ENCODE measurements at places on chromosomes 3 and 15.

GRCh38 chr3:38346587-38347410 is at the start of gene XYLB:
Gene XYLB (plus strand): TSS chr3:38346785. CDS start chr3:38346869, 84 bp downstream.
- DNase-seq: peak; percentile 19

GRCh38 chr3:127997016-127997415 is 55.2 kb upstream of the SEC61A1 start:
- DNase-seq: no peak

DNA sequence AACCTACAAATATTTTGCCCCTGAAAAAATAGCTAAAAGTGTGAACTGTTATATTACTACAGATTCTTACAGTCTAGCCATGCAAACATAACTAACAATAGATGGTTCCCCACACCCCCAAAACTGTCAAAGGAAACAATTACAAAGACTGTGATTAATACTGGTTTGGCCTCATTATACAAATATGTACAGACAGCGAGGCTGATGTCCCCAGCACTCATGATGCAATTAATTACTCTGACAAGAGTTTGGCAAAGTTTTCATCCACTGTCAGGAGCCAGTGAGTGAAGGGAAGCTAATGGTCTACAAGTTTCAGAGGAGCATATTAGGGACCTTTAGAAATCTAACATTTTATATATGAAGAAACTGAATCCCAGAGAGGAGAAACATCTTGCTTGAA is 61.0 kb downstream of the HMG20A start:
- no peak for DNase-seq

GRCh38 chr15:78749831-78750230 is 61.4 kb downstream of the ADAMTS7 start:
- DNase-seq: no peak

DNA sequence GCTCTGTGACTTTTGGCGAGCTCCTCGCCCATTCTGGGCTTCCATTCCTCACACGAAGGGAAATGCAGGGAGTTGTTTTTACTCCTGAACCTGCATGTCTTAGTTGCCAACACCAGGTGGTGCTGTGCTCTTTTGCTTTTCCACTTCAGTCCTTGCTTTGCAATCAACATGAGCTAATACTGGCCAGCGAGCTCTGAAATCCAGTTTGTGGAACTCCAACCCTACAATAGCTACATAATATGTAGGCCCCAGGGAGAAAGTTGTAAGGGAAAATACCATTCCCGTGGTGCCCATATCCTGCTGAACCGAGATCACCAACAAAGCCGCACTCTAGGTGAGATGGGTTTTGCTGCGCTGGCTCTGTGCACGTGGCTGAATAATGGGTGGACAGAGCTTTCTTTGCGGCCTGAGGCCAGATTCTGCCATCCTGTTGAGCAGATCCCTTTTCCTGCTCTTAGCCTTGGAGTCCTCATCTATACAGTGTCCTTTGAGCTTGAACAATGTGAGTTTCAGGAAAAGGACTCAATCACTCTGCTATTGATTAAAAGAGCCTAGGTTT is 25.0 kb downstream of the LSM3 start:
- no peak for DNase-seq

DNA sequence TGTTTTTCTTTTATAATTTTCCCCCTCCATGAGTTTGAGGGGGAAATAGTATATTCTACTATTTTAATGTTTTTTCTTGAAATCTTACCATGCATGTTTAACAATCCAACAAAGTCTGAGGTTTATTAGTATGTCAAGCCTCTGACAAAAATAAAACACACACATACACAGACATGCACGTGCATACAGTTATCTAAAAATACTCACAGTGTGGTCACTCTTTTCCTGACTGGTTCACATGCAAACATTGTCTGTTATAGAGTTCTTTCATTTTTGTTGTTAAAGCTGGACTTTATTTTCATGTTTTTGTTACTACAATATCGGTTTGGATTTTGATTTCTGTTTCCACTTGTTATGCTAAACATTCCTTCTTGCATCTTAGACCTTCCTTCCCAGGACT is 236.6 kb downstream of the MFSD1 start:
- no peak for DNase-seq

DNA sequence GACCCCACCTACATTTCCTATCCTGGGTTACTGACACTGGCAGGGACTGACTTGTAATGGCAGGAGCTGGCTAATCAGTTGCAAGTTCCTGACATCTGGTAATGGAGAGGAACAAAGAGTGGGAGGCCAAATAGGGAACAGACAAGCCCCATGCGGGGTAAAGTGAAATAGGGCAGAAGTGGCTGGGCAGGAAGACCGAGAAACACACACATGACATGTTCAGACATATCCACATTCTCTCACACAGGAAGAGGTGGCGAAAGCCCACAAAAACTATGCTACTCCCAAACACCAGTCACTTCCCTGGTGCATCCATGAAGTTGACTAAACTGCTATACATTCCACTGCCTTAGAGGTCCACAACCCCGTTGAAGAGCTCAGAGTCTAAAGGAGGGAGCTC is 394.1 kb upstream of the TBL1XR1 start:
- DNase-seq: no peak

GRCh38 chr15:55816017-55816416 is 73.1 kb upstream of the PRTG start:
- DNase-seq: no peak

DNA sequence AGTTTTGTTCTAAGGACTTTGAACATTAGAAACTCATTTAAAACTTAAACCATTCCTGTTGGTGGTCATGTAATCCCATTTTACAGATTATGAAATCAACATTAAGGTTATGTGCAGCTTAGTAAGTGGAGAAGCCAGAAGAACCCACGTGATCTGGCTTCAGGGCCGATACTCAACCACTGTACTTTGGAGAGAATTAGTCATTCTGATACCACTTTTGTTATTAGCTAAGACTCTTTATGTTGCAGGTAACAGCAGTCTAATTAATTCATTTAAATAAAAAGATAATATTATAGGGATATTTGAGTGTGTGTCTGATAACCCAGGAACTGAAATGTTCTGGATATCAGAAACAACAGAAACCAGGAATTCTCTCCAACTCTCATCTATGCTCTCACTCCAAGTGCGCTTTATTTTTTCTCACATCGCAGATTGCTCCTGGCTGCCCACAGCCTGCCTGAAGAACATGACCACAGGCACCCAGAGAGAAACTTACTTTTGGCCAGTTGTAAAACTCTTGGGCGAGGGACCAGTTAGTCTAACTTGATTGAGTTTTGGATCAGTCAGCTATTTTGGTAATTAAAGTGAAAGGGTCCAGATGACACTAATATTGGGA is 25.2 kb downstream of the UBE2E1 start:
- DNase-seq: no peak

DNA sequence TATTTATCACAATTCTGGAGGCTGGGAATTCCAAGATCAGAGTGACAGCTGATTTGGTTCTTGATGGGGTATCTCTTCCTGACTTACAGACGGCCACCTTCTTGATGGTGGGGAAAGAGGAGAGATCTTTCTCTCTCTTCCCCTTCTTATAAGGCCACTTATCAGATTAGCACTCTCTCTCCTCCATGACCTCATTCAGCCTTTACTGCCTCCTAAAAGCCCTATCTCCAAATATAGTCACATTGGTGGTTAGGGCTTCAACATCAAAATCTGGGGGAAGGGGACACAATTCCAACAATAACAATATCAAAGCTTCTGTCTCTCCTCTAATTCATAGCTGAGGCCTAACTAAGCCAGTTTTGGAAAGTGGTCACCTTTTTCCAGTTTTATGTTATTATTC is 91.7 kb upstream of the MBNL1 start:
- DNase-seq: no peak

DNA sequence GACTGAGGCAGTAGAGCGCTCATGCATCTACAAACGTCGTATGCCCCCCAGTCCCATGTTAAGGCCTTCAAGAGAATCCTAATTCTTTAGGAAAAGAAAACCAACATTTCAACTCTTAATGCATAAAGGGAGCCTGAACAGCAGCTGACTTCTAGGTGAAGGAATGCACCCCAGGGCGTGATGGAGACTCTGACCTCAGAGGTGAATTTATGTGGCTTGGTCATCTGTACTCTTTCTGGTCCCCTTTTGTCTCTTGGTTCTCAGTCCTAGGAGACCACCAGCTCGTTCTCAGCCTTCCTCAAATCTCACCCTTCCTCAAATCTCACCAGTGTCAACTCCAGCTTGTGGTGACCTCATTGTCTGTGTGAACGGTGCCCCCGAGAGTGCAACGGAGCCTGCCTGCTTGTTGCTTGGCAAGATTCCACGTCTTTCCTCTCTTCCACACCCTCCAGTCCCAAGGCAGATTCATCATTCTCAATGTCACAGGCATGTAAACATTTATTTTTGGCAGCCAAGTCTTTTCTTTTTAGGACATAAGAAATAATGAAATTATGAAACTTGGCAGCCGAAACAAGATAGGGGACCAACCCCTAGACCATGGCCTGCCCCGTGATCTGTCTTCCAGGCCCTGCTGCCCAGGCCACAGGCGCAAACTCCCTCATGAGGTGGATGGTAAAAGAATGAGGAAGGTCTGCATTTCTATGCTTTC is 166.2 kb downstream of the ADAMTS17 start:
- DNase-seq: no peak

DNA sequence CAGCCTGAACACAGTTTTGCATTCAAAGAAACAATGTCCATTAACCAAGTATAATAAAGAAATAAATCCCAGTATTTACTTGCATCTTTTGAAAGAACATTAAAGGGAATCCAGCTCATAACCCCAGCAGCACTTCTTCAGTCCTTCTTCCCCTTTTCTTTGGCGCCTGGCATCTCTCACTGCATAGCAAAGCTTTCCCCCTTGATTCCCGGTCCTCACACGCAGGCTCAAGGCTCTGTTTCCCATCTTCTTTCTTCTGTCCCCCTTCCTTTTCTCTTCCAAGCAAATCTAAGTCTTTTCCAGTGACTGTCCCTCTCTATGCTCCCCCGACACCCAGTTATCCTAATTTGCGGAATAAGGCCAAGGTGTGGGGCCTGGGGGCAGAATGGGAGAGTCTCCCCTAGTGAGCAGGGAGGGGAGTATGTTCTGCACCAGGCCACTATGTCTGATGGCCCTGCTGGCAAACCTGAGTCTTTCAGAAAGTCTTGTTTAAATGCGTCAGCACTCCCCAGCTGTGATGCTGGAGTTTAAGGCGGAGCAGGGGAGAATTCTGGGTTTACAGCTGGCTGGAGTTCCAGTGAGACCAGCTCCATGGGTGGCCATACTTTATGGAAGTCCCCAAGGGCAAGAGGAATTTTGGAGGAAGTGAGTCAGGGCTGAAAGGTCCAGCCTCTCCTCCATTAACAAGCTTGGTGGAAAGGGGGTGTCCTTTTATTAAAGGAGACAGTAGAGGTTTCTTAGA is 42.1 kb downstream of the GOLGA6A start:
- DNase-seq: no peak

Data from activated CD8-positive, alpha-beta memory T cell treated with anti-CD3 and anti-CD28 coated beads for 1 hour (primary cell).